ENCODE measurements at places on chromosomes 6 and 20. TPM values are rescaled to one million over a fixed set of nuclear protein-coding genes. Genes with fewer than 3 reads are reported as not detected.

Gene RGL2
- total RNA-seq = 56.0 TPM

DNA sequence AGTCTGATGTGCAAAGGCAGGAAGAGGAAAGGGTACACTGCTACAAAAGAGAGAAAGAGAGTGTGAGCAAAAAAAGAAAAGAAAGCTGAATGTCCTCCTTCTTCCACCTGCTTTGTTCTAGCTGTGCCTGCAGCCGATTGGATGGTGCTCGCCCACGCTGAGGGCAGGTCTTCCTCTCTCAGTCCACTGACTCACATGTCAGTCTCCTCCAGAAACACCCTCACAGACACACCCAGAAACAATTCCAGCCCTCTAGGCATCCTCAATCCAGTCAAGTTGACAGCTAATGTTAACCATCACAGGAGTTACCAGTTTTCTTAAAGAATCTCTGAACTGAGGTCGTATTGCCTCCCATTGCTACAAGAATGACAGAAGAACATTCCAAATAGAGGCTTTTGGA lies 411.9 kb upstream of the SASH1 start:
- H3K4me1 ChIP-seq = peaks cover 6% of the 10 kb centered on the region
- no peak overlapping the region for H3K27ac ChIP-seq
- H3K27me3 ChIP-seq = no peaks in the 10 kb centered on the region
- H3K36me3 ChIP-seq = peaks cover 14% of the 10 kb centered on the region
- DNase-seq = no peak
- H3K4me3 ChIP-seq = no peak overlapping the region

DNA sequence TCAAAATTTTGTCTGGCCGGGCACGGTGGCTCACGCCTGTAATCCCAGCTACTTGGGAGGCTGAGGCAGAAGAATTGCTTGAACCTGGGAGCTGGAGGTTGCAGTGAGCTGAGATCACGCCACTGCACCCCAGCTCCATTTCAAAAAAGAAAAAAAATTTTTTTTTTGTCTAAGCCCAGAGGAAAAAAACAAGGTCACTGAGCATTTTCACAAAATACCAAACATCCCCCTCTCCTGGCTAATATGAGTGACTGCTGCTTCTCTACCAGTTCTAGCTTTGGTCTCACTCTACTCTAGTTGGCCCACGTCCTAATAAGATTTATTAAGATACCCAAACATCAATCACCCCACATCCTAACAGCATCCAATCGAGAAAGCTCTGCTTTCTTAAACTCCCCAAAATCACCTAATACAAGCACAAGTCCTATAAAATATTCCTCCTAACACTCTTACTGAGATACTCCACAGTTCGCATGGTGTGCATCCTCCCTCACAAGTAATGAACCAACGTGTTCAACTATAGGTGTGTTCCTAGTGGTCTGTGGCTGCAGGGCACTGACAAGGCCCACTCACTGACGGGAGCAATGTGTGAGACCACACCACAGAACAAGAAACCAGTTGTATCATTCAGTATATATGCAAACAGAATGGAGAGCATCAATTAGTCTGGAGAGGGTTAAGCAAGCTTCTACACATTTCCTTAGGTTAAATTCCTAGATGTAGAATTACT lies 64.2 kb downstream of the FKBP5 start:
- H3K27ac ChIP-seq = no peak overlapping the region
- H3K4me3 ChIP-seq = no peak overlapping the region
- peaks cover 7% of the 10 kb centered on the region for H3K36me3 ChIP-seq
- no peaks in the 10 kb centered on the region for H3K27me3 ChIP-seq

GRCh38 chr6:47355496-47355895 lies 45.8 kb upstream of the TNFRSF21 start:
- no peak overlapping the region for H3K27ac ChIP-seq
- no peaks in the 10 kb centered on the region for H3K4me1 ChIP-seq
- no peaks in the 10 kb centered on the region for H3K27me3 ChIP-seq

- H3K4me3 ChIP-seq = no peak overlapping the region
- H3K4me1 ChIP-seq = peaks cover 18% of the 10 kb centered on the region
- peaks cover 18% of the 10 kb centered on the region for H3K27me3 ChIP-seq
- no peak for DNase-seq
Measured at GRCh38 chr6:13491538-13491937, 4.1 kb upstream of the GFOD1 start.

Gene BPIFA1
- total RNA-seq = not detected

Gene MATN4
- total RNA-seq = not detected

GRCh38 chr6:143744551-143745165 lies 66.9 kb downstream of the PHACTR2 start:
- no peaks in the 10 kb centered on the region for H3K36me3 ChIP-seq
- peaks cover 42% of the 10 kb centered on the region for H3K4me1 ChIP-seq
- DNase-seq = no peak

Gene EHMT2
- 202 TPM for total RNA-seq

Gene CST7
- total RNA-seq = not detected

DNA sequence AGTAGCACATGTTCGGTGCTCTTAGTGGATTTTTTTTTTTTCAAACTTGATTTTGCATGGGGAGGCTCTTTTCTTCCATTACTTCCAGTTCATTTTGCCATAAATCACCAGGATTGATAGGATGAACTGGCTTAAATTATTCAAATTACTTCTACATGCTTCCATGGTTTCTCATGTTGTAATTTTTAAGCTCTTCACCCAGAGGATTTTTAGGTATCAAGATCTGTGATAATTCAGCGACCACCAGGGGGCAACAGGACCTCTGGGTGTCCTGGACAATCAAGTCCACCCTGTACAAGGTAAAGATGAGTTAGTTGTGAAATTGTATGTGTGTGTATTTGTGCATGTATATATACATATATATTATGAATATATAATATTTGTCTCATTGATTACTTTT lies 4.2 kb upstream of the EPHA7 start:
- peaks cover 3% of the 10 kb centered on the region for H3K36me3 ChIP-seq
- H3K4me1 ChIP-seq = peaks cover 35% of the 10 kb centered on the region
- peak; percentile 69 for DNase-seq
- peak overlapping the region; percentile 73 for H3K4me3 ChIP-seq

Gene PRSS16
- total RNA-seq = 0.57 TPM

- DNase-seq = no peak
- H3K4me1 ChIP-seq = peaks cover 13% of the 10 kb centered on the region
- H3K27me3 ChIP-seq = no peaks in the 10 kb centered on the region
- H3K36me3 ChIP-seq = no peaks in the 10 kb centered on the region
- H3K4me3 ChIP-seq = no peak overlapping the region
- H3K27ac ChIP-seq = no peak overlapping the region
Measured at GRCh38 chr6:26354162-26354561, 10.8 kb upstream of the BTN3A2 start.

- no peak for DNase-seq
- H3K27me3 ChIP-seq = no peaks in the 10 kb centered on the region
- H3K36me3 ChIP-seq = no peaks in the 10 kb centered on the region
- H3K27ac ChIP-seq = no peak overlapping the region
Measured at GRCh38 chr6:37354526-37355384, 972 bp downstream of the RNF8 start.

Gene SLC17A3
- total RNA-seq = not detected

GRCh38 chr6:8005136-8005535 lies 59.1 kb downstream of the BLOC1S5 start:
- H3K4me1 ChIP-seq = peaks cover 7% of the 10 kb centered on the region
- no peak overlapping the region for H3K27ac ChIP-seq
- no peak for DNase-seq

DNA sequence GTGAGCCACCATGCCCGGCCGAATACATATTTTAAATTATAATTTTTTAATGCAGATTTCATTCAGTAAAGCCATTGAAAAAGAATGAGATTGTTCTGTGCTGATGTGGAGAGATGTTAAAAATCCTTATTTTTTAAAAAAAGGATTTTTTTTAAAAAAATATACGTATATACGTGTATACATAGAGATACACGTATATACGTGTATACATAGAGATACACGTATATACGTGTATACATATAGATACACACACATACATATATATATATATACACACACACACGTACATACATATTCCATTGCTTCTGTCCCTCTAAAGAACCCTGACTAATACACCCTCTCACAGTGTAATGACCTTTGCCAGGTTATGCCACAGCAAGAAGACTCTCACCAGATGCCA lies 23.8 kb upstream of the TBC1D7 start:
- peaks cover 16% of the 10 kb centered on the region for H3K4me1 ChIP-seq
- H3K4me3 ChIP-seq = no peak overlapping the region
- peaks cover 5% of the 10 kb centered on the region for H3K27me3 ChIP-seq
- H3K27ac ChIP-seq = no peak overlapping the region
- DNase-seq = no peak

GRCh38 chr6:23981923-23982322 lies 144.1 kb upstream of the NRSN1 start:
- no peak overlapping the region for H3K4me3 ChIP-seq
- H3K4me1 ChIP-seq = peaks cover 9% of the 10 kb centered on the region
- no peaks in the 10 kb centered on the region for H3K36me3 ChIP-seq
- no peak overlapping the region for H3K27ac ChIP-seq
- H3K27me3 ChIP-seq = no peaks in the 10 kb centered on the region
- no peak for DNase-seq

Gene IP6K3
- 0.89 TPM for total RNA-seq

DNA sequence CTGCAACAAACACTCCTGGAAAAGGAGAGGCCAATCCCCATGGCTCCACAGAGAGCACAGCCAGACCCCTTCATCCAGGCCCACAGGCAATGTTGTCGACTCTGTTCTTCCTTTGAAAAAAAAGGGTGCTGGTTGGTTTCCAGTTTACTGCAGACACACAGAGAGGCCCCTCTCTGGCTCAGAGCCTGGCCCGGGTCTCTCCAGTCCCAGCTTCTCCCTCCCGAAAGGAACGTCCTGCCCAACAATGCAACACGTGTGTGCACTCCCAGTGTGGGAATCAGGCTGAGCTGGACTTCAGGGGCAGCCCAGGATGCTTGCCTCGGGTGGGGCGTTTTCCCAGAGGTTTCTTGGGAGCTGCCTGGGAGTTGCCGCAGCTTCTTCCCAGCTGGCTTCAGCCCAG lies 4.5 kb upstream of the NKAIN4 start:
- H3K27ac ChIP-seq = no peak overlapping the region
- peaks cover 4% of the 10 kb centered on the region for H3K36me3 ChIP-seq
- peaks cover 2% of the 10 kb centered on the region for H3K27me3 ChIP-seq
- DNase-seq = no peak

DNA sequence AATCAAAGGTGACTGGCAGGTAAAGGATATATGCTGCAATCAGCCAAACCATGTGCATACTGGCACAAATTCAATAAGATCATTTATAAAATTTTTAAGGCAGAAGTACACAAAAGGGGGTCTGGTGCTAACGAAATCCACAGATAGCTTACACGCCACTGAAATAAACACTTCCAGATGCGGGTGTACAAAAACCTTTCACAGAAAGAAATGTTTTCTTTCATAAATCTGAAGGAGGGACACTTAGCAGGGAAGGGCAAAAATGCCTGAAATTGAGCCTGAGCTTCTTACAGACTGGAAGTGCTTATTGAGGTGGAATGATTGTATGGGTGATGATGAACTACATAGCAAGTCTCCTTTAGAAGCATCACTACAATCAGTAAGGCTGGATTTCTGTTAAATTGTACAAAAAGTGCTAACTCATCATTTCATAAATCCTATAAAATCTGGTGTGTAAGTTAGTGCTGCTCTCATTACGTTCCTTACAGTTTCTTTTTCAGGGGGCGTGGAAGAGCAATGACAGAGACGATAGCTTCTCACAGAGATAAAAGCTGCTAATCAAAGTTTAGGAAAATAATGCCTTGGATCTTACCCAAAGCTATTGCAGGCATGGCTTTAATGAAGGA lies 409.3 kb upstream of the RUNX2 start:
- no peak overlapping the region for H3K27ac ChIP-seq
- H3K4me1 ChIP-seq = no peaks in the 10 kb centered on the region
- H3K27me3 ChIP-seq = no peaks in the 10 kb centered on the region
- DNase-seq = no peak

Gene RAET1L
- not detected for total RNA-seq

DNA sequence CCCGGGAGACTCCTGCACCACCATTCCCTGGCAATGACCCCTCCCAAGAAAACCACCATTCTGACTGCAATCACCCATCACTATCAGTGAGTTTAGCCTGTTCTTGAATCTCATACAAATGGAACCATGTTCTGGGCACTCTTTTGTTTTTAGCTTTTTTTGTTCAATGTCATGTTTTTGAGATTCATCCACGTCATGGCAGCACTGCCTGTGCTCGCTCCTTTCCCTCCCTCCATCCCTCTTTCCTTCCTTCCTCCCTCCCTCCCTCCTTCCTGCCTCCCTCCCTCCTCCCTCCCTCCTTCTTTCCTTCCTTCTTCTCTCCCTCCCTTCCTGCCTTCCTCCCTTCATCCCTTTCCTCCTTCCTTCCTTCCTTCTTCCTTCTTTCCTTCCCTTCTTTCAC lies 44.4 kb upstream of the PMEPA1 start:
- DNase-seq = no peak
- H3K4me1 ChIP-seq = no peaks in the 10 kb centered on the region
- H3K4me3 ChIP-seq = no peak overlapping the region

- no peak overlapping the region for H3K27ac ChIP-seq
- no peaks in the 10 kb centered on the region for H3K36me3 ChIP-seq
- no peaks in the 10 kb centered on the region for H3K27me3 ChIP-seq
- no peak overlapping the region for H3K4me3 ChIP-seq
Measured at GRCh38 chr6:138018297-138018696, 88.9 kb downstream of the PERP start.

- no peak for DNase-seq
- peaks cover 72% of the 10 kb centered on the region for H3K4me1 ChIP-seq
- H3K4me3 ChIP-seq = no peak overlapping the region
Measured at GRCh38 chr20:10551732-10552724, 116.9 kb downstream of the SLX4IP start.

DNA sequence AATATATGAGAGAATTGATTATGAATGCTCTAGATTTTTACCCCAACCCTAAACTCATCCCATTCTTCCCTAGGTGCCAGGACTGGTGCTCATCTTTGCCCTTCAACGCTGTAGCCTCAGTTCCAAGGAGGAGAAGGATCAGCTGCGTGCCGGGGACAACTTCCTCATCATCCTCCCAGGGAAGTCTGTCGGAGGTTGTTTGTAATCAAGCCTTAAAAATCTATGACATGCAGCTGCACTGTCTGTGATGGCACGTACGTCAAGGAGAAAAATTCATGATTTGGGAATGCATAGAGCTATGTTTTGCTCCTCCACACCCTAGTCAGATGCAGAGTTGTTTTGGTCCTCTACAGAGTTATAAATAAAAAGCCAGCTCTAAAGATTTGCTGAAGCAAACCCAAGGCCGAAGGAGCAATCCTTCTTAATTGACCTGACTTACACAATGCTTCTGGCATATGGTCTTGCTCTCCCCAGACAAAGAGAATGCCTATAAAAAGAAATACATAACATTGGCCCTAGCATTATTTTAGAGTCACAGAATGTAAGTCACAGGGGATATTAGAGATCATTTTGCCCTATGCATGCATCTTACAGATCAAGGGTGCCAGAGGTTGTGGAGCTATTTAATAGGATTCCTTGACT lies 244.2 kb downstream of the HIVEP2 start:
- no peak for DNase-seq
- peaks cover 9% of the 10 kb centered on the region for H3K4me1 ChIP-seq
- H3K36me3 ChIP-seq = no peaks in the 10 kb centered on the region
- no peak overlapping the region for H3K4me3 ChIP-seq
- H3K27ac ChIP-seq = no peak overlapping the region

- peak overlapping the region; percentile 85 for H3K4me3 ChIP-seq
- H3K27ac ChIP-seq = no peak overlapping the region
- H3K36me3 ChIP-seq = no peaks in the 10 kb centered on the region
- DNase-seq = no peak
- peaks cover 100% of the 10 kb centered on the region for H3K27me3 ChIP-seq
Measured at GRCh38 chr20:21102603-21103311, 3.4 kb downstream of the LINC00237 start.

Measured in neural crest cell (in vitro differentiated cells).